Germinal center (tissue), 1 donor: ENCODE measurements at places on chromosomes 12 and 14.

DNA sequence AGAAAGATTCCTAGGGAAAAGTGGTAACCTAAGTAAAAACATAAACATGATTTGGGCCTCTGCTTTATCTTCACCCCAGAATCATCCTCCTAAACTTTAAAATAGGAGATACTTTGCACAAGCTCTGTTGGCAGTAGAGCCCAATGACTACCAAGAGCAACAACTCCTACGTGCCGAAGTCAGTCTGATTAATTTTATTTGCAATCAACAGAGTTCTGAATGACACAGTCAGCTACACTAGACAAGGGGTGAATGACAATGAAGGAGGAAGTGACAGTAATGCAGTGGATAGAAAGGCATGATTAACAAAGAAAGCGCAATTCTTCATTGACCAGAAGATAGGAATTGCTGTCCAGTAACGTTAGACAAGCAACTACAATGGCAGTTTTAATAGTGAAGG, 957.9 kb upstream of the USP15 start:
- no peak for DNase-seq

- no peak for DNase-seq
Measured at GRCh38 chr12:110269622-110270124, 11.4 kb upstream of the ATP2A2 start.

DNA sequence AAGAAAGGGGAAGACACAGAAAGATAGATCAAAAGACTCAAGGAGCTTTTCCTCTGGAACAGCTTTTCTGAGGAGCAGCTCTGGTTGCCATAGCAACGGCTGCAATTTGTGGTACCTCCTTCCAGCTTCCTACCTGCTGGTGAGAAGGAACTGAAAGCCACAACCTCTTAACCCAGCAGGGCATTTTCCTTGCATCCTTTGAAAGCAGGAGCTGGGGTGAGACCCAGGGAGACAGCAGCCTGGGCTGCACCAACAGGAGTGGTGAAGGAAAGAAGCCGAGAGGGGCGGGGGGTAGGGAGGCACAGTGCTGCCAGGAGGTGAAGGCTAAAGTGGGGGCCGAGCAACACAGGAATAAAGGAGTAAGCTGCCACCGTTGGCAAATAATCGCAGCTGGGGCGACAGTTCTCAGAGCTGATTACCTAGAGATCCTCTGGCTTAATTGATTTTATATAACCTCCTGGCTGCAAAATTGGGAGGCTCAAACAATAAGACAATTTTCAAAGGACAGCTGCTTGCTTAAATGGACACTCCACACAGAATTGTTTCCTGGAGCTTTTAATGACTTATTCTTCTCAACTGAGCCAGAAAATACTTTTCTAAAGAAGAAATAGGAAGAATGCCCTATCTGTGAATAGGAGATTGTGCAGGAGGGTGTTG, 129.4 kb downstream of the RPAP3 start:
- DNase-seq: no peak

GRCh38 chr14:96417254-96417653, 25.3 kb downstream of the AK7 start:
- DNase-seq: no peak

GRCh38 chr14:49212721-49213120, 373.5 kb downstream of the RPS29 start:
- no peak for DNase-seq

- no peak for DNase-seq
Measured at GRCh38 chr12:47350062-47350408, 270.3 kb upstream of the AMIGO2 start.

DNA sequence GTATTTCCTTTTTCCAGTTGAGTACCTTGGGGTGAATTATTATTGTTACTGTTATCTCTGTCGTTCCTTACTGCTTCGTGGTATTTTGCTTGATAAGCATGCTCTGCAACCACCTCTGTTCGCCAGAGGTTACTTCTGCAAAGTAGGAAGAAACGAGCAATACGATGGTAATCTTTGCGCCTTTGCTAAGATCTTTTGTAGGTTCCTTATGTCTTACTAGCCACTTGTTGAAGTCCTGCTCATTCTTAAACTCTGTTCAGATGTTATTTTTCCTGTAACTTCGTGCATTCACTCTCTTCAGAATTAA, 729 bp upstream of the M6PR start:
- no peak for DNase-seq
